NCI-H1092 (cell line): ENCODE measurements at places on chromosomes 16 and 17.

GRCh38 chr17:921161-921560 lies 58.4 kb downstream of the NXN start:
- no peak for DNase-seq

DNA sequence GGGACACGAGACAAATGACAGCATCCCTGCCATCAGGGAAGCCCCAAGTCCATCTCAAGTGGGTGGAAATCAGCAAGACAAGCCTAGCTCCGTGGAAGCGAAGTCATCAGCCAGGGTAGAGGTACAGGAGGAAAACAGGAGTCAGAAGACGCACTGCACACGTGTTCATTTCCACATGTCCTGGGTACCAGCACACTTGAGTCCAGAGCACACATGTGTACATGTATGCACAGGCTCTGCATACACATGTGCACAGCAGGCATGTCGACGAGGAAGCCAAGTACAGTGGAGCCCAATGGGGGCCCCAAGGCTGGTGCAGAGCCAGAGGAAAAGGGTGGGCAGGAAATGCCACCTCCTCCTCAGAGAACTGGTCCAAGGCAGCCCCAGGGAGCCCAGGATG lies 75.9 kb downstream of the ZNF423 start:
- DNase-seq, result no peak

DNA sequence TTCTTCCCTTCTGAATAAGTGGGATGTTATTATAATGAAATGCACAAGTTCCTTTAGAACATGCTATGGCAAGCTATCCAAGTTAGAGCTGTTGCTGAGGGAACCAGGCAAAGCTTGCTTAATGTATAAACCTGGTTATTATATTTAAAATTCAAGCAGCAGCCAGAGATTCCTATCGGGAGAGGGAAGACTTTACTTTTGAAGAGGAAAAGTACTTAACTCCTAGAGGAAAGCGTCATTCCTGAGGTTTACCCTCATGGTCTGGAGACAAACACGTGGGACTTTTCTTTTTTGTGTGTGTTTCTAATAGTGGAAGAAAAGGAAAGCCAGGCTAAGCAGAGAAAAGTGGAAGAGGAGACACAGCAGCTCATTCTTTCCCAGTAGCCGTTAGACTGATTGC lies 39.9 kb upstream of the MYH10 start:
- no peak for DNase-seq

DNA sequence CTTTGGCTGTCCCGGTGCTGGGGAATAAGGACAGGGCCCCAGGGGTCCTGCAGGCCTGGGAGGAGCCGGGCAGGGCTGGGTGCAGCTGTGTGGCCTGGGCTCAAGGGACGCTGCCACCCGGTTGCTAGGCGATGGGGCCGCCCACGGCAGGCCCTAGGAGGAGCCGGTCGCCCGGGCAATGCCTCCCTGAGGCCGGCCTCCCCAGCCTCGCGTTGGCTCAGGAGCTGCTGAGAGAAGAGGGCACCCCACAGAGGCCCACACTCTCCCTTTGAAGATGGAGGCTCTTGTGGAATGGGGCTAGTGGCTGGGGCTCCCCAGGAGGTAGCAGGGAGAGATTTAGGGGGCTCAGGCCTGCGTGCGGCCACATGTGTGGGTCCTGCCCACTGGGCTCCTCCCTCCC lies at the start of gene CIBAR2:
Gene CIBAR2 (minus strand): TSS at position 109 of the 400 bp plus-strand sequence. CDS start 120 bp downstream, outside the sequence.
- no peak for DNase-seq

DNA sequence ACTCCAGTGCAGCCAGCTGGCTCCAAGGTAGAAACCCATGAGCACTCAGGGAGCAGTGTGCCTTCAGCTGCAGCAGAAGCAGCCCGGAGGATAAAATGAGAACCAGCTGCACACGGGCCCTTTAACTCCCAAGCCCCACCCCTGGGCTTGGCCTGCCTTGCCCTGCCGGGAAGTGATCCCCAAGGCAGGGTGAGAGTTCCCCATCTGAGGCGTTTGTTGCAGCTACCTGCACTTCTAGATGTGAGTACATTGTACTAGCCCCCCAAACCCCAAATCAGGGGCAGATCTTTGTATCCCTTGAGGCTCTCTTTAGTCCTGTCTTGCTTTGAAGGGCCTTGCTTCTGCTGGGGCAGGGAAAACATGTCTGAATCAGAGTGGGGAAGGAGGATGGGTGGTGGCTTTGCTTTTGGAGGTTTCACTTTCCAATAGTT lies at the start of gene MVP:
Gene MVP (plus strand): TSS at position 192 of the 431 bp plus-strand sequence. CDS start 10,088 bp downstream, outside the sequence.
- no peak for DNase-seq

DNA sequence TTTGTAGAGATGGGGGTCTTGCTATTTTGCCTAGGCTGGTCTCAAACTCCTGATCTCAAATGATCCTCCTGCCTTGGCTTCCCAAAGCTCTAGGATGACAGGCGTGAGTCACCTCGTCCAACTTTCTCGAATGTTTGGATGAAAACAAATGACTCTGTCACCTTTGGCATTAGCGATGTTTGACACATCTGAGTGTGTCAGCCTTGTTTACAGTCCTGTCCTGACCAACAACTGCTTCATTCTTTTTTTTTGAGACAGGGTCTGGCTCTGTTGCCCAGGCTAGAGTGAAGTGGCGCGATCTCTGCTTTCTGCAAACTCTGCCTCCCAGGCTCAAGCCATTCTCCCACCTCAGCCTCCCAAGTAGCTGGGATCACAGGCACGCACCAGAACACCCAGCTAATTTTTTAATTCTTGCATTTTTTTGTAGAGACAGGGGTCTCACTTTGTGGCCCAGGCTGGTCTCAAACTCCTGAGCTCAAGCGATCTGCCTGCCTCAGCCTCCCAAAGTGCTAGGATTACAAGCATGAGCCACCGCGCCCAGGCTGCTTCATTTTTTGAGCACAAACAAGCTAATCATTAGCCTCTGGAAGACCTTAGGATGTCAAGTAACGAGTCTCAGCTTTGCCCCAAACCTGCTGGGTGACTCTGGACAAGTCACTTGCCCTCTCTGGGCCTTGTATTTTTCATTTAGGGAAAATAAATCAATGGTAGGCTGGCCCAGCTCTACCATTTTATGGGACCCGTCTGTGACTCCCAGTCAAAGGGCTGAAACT lies 7.4 kb downstream of the MYH11 start:
- DNase-seq, result no peak
